ENCODE measurements at places on chromosomes 7 and 10.
A peak's percentile ranks its signal among the peaks of the same experiment; 100 is the strongest.

GRCh38 chr7:46713868-46714596 lies 793.0 kb upstream of the IGFBP3 start:
- no peak for DNase-seq

DNA sequence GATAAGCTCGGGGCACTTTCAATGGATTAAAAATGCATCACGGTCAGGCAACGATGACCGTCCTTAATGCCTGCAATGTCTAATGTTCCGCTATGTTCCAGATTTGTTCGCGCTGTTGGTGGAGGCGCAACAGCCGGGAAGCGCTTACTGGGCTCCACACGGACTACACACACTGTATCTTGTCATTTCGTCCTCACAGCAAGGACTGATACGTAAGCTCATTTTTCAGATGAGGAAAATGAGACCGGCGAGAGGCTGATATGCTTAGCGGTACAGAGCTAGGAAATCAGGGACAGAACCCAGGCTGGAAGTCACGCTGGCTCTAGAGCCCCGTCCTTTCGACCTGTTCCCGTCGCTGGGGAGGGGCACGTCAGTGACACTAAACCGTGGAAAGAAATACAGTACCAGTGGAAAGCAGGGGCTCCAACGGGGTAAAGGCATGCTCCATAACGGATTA lies 670 bp downstream of the TPK1 start:
- peak; percentile 5 for DNase-seq

DNA sequence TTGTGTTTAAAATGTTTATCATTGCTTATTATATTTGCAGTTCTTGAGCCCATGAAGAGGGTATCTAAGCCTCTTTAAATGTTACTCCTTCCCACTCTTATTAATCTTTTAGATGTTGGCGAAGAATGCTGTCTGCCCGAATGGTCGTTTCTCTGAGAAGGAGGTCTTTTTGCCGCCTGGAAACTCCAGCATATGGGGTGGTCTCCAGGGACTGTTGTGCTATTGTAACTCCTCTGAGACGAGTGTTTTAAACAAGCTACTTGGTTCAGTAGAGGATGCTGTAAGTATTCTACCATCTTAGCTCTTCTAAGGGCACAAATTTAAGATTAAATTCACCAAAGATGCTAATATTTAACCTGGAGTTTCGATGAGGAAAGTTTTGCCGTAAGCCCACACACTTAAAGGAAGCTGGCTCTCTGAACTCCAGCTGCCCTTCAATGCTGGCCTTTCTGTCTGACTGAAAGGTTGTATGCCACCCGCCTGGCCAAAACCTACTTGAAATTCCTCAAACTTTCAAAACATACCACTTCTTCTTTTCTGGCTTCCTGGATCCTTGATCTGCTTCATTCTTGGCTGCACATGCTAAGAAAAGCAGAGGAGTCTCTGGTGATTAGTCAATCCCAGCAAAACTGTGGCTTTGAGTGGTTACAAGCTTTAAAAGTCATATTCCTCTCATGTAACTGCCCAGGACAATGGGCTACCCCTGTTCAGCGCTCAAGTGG lies 74.7 kb downstream of the ABCA13 start:
- no peak for DNase-seq

DNA sequence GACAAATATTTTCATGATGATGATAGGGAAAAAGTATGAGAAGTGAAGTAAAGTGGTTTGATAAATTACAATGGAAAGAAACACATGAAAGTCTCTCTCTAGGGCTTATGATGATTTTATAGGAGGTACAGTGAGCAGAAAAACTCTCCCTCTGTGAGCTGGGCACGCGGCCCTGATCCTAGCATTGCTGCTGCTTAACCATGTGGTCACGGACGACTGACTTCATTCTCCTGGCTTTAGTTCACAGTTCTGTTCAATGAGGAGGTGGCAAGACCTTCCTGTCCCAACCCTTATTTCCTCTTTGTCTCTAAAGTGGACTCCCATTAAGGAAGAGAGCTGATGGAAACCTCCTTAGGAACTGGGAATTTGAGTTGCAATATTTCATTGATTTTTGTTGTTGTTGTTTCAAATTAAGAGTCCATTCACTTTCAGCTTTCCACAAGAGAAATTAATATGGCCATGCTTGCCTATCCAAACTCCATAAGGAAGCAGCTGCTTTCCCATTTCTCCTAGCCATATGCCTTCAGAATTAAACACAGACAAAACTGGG lies 8.2 kb upstream of the PON3 start:
- no peak for DNase-seq

DNA sequence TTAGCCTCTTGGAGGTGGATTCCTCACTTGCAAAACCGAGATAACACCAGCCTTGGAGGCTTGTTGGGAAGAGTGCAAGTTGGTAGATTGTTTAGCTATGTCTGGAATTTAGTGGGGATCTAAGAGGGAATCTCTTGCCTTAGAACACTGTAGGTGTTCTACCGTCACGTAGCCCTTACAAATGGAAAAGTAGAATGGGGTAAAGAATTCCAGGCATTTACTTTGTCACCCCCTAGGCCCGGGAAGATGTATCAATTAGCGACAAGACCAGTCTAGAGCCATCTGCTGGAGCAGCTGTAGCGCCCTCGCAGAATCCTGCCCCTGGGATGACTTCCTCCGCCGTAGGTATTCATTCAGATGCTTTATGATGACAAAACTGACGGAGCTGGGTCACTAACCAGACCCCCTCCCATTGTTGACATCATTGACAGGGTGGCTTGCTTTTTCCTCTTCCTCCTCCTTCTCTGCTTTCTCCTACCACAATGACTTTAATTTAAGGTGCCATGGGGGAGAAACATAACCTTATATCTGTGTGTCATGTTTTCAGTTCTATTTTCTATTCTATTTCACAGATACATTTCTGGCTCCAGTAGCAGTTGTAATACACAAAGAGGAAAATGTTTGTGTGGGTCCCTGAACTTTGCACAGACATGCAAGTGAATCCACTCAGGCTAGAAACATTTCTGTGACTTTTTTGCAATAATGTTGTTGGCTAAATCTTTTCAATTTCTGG lies 262.6 kb upstream of the LYZL1 start:
- no peak for DNase-seq

GRCh38 chr10:85665681-85666080 lies 700.9 kb downstream of the GRID1 start:
- DNase-seq: no peak

GRCh38 chr10:80320377-80320776 lies 30.9 kb upstream of the MAT1A start:
- no peak for DNase-seq

- DNase-seq: no peak
These were observed 8.2 kb downstream of the CNNM1 start for GRCh38 chr10:99337311-99337811.

DNA sequence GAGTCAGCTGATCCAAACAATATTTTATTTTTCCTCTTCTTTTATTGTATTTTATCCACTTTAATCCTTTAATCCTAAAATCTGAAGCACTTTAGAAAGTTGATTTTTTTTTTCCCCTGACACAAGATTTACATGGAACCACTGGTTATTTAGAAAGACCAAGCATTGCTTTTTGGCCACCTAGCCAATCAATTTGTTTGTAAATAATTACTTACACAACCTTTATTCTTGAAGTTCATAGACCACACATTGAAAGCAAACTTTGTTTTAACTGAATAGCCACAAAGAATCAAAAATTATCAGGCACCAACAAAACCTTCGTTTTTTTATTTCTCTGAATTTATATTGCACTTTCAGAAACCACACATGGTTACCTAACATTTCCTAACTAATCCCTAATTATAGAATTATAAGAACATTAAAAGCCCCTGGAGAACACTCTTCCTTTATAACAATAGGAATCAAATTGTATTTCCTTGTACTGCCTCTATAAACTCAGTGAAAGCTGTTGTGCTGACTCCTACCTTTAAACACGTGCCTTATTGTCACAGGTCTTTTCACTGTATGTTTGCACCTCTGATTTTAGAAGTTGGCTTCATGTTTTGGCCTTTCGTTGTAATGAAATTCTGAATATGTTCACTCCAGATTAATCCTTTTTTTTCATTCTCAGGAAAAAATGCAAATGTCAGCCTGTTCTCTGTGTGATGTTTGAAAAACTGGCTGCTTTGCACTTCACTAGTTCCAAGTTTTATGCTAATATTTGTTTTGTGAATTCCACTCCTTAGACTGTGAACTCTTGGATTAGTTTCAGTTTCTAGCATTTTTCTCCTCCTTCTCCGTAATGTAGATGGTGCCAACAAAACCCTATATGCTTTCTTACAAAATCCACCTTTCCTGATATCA lies 1511.9 kb downstream of the REEP3 start:
- no peak for DNase-seq

DNA sequence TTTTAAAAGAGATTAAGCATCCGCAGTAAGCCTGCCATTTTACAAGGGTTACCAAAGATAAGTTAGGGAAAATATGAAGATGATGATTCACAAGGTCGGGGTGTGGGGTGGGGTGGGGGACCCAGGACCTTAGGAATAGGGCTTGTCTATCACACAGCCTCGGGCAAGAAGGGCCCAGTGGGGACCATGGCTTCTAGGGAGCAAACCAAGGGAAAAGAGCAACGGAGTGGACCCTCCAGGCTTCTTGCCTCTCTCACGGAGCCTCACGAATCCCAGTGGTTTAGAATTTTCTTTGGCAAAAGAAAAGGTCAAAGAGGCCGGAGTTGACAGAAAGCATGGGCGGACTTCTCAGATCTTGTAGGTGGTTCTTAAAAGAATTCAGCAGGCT lies 1.3 kb downstream of the PRKCQ start:
- no peak for DNase-seq

- DNase-seq: no peak
These were observed 82.0 kb downstream of the HIP1 start for GRCh38 chr7:75656740-75657139.

DNA sequence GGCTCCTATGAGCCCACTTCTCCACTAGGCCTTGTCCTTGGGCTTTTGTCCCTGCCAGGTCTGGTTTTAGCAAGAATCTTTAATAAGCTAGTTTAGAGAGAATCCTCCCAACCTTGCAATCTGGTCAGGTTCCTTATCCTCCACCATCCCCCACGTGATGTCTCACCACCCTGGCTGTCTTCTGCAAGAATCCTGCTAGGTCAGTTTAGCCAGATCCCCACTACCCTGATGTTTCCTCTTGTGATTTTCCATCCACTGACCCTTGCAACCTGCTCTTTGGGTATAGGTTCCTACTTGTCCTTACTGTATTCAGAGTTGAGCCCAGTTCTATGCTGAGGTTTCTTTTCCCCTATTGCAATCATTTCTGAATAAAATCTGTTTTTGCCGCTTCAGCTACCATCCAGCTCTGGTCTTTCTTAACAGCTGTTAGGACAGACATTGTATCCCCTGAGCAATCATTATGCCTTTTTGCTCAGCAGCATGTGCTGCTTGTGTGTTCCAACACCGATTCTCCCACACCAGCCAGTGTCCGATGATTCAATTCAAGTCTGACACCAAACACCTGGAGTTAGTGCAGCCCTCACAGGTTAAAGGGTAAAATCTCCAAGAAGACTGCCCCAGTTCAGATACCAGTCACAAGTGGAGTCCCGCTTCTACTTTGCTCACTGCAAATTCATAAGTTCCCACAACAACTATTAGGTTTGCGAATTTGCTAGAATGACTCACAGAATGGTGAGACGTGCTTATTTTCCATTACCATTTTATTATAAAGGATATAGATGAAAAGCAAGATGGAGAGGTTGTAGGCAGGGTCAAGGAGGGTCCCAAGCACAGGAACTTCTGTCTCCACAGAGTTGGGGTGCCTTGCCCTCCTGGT lies 62.2 kb upstream of the ADCY1 start:
- no peak for DNase-seq

DNA sequence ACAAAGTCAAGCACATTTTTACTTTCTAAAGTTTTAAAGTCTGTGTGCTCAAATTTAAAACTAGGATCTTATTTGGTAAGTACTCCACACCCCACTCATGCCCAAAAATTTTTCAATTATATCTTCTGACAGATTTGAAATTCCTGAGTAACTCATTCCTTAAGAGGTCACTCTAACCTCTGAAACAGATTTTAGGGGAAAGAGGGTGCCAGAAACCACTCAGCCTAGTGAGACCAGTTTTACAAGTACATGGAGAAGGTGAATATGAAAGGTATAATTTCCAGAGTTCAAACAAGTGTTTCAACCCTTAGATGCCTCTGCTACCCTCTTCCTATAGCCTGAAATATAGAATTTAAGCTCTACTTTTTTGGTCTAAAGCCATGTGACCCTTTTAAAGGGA lies 79.2 kb downstream of the C7orf25 start:
- DNase-seq: no peak

GRCh38 chr7:146455091-146455655 lies 338.6 kb downstream of the CNTNAP2 start:
- DNase-seq: no peak

DNA sequence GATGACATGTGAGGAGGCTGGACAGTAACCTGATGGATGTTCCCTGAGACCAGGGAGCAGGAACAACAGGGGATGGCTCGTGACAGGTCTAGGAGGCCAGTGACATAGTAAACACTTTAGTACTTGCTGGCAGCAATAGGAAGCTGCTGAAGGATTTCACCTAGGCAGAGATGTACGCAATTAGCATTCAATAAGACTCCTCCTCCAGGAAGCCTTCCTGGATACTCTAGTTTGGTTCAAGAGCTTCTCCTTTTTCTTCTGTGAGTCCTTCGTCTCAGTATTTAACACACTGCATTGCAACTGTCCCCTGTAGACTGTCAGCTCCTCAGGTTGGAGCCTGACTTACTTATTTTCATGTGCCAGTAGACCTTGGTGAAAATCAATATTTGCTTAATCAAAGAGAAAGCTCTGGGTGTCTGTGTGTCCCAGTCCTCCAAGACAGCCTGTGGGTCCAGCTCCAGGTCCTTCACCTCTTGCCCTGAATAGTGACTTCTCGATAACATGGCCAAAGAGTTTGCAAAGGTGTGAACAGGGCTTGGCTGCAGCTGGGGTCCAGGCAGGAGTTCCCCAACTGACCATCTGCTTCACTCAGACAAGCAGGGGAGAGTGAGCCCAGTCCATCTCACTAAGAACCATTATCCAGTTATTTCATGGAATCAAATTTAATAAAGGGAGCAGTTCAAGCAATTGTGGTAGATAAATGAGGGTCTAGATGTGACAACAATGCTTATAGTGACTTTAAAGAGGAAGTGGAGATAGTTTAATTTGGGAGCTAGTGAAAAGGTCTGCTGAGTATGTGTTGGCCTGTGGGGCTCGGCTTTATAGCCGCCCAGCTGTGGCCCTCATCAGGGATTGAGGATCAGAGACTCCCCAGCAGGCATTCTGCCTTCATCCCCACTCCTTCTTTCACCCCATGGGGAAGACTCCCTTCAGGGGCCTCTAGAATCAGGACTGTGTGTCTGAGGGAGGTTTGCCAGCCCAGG lies 9.4 kb downstream of the TMEM273 start:
- no peak for DNase-seq

GRCh38 chr10:49172777-49173132 lies 15.4 kb downstream of the TMEM273 start:
- DNase-seq: no peak

GRCh38 chr10:126014309-126014708 lies 117.9 kb downstream of the FANK1 start:
- DNase-seq: no peak

Measured in NCI-H1436 (cell line).